Mesenteric fat pad (tissue), 1 donor: ENCODE measurements at places on chromosomes 7 and 10. TPM values are rescaled to one million over a fixed set of nuclear protein-coding genes. Genes with fewer than 3 reads are reported as not detected.

The CALN1 gene
- not detected for total RNA-seq

DNA sequence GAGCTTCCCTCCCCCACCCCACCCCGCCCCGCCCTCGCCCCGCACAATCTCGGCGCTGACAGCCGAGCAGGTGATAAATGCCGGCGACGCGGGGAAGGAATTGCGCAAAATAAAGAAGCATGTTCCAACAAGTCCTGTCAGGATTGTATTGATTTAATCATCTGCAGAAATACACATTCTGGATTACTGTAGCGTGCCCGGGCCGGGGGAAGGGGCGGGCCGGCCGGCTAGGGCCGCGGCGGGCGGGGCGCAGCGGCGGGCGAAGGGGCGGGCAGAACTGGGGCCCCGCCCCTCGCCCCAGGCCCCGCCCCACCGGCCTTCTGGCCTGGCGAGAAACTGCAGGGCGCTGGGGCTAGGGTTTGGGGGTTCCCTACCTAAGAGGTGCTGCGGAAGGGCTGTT, 88.9 kb upstream of the PAX2 start:
- DNase-seq, result no peak

GRCh38 chr10:14102056-14102455, 228.7 kb downstream of the FRMD4A start:
- no peak for DNase-seq

The MCM10 gene
- total RNA-seq, result 1.2 TPM

GRCh38 chr7:151851782-151852181, 25.1 kb downstream of the PRKAG2 start:
- DNase-seq, result no peak

The TMEM229A gene
- total RNA-seq, result not detected

DNA sequence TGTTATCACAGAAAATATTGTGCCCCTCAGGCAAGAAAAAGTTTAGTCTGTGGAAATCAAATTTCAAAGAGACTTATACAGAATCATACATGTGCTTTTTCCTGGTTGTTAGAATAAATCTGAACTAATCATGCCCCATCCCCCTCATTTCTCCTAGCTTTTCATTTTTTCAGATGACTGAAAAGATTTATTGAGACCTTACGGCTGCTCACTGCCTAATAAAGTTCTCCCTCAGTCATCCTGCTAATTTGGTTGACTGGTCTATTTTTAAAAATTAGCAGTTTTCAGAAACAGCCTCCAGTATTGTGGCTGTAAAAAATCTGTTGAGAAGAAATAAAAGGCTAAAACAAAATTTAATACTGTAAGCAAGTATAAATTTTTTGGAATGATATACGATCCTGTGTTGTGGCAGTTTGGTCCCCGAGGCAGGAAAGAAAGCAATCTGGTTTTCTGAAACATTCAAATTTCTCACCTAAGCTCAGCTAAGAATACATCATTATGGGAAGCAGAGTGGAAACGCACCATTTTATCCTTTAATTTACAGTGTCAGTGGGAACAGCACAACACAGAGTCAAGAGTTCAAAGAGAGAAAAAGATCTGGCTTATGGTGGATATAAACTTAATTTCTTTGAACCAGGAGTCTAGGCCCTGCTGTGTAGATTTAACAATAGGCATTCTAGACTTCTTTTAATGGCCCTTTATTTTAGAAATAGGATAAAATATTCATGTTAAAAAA, 144.4 kb downstream of the KCND2 start:
- DNase-seq, result no peak

DNA sequence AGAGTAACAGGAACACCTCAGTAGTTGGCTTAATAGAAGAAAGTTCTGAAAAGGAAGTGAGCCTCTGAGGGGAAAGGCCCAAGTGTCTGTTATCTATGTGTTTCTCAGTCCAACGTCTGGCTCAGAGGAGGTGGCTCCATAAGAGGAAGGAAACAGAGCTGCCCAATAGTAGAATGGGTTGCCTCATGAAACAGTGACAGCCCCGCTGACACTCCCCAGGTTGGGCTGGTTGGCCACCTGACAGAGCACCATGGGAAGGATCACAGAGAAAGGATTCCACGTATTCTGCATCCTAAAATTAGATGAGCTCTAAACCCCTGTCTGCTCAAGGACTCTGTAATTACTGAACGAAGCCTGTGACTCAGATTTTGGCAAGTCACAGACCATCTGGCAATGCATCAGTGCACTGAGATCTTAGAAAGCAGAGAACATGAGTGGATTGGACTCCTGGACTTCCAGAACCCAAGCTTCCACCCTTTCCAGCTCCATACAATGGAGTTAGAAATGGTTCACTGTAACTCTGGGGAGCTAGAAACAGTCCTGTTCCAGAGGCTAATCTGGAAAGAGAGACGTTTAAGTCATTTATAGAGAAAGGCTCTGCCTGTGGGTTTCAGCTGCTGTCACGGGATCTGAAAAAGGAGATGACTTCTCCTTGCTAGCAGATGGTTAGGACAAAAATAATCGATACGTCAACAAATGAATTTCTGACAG, 2.9 kb downstream of the PKD2L1 start:
- DNase-seq, result no peak

DNA sequence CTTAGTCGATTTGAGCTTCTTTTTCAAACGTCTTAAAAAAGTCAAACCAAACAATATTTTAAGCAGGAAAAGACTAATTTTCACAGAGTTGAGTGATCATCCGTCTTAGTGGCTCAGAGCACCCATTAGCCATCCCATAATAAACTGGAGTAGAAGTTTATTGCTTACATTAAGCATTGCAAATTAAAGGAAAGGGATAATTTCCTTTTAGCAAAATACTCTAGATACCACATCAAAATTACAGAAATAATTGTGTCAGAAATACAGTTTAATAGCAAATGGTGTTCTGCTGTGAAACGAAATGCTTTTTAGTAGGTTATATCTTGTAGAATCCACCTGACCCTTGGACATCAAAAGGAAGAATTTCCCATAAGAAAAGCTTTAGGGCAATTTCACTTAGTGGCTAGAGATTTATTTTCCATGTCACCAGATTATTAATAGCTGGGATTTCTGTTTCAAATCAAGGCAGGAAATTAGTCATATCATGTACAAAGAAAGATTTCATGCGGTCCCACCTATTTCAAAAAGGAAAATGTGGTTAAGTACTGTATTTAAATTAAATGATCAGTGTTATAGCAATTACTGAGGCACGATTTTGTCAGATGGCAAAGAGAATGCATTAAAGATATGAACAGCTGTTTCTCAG, 96.2 kb downstream of the NPTX2 start:
- no peak for DNase-seq

GRCh38 chr7:104327534-104327933, 869 bp upstream of the LHFPL3 start:
- DNase-seq, result no peak

- DNase-seq, result no peak
Observed at GRCh38 chr7:146948703-146949102, 832.1 kb downstream of the CNTNAP2 start.

GRCh38 chr7:155752756-155753445, 59.4 kb downstream of the SHH start:
- DNase-seq, result no peak

DNA sequence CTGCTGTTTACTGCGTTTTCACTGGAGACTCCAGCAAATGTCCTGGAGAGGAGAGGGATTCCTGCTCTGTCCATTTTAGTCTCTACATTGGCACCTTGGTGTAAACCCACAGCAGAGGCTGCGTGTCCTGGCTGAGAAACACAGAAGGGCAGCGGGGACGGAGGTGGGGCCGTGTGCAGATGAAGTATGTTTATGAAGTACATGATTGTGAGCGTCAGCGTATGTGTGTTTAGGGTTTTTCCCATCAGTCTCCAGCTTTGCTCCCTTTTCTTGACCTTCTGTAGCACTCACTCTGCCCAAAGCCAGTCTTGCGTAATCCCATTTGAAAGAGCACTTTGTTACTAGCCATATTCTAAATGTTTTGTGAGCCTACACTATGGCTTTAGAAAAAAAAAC, 750.7 kb upstream of the SORCS1 start:
- DNase-seq, result no peak
